ENCODE measurements at places on chromosomes 12 and 14.

DNA sequence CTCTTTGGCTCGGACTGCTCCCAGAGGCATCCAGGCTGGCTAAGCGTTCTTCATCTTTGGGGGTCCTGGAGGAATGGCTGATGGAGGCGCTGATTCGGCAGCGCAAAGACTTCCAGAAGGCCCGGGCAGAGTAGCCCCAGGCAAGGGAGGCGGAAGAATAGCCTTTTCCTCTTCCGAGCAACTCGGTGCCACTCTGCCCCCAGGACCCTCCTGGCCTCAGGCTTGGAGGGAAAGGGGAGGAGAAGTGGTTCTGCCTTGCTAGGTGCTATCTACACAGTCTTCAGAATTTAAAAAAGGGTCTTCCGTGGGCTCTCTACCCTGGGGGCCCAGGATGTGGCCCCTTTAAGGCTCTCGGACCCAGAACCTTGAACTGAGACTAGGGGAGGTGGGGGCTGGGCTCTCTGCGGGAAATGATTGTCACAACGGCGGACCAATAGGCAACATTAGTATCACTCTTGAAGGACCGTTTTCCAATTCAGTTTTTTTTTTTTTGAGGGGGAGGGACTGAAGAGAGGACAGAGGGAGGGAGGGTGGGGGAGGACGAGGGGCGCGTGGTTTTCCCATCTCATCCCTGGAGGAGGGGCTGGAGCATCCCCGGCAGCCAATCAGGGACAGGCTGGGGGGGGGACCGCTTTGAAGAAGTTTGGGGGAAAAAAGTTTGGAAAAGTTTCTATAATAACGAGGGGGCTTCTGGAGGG lies at the start of gene NFATC4:
TSS of gene NFATC4 (plus strand) at position 671 of the 698 bp plus-strand sequence. CDS start 157 bp downstream, outside the sequence.
- DNase-seq, result peak; percentile 75

GRCh38 chr14:93017301-93017797 lies 94.4 kb downstream of the CHGA start:
- DNase-seq, result peak; percentile 74

GRCh38 chr12:49825971-49826421 lies 2.2 kb downstream of the NCKAP5L start:
- DNase-seq, result no peak

- DNase-seq, result no peak
Measured at GRCh38 chr12:47818467-47819137, 1.1 kb downstream of the HDAC7 start.

DNA sequence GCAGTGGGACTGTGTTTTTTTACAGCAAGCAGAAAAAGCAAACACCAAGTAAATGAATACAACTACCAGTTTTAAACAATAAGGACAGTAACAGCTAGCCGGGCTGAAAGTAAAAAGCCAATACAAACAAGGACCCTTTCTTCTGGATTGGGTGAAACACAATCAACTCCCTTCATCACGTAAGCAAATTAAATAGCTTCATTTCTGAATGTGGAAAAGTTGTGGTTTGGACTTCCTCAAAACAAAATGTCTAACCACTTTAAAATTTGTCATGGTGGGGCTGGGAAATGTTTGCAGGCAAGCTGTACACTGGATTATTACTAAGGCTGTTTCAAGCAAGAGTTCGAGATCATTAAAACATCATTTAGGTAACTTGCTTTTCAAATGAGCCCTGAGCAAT lies 47.4 kb downstream of the TCHP start:
- no peak for DNase-seq

DNA sequence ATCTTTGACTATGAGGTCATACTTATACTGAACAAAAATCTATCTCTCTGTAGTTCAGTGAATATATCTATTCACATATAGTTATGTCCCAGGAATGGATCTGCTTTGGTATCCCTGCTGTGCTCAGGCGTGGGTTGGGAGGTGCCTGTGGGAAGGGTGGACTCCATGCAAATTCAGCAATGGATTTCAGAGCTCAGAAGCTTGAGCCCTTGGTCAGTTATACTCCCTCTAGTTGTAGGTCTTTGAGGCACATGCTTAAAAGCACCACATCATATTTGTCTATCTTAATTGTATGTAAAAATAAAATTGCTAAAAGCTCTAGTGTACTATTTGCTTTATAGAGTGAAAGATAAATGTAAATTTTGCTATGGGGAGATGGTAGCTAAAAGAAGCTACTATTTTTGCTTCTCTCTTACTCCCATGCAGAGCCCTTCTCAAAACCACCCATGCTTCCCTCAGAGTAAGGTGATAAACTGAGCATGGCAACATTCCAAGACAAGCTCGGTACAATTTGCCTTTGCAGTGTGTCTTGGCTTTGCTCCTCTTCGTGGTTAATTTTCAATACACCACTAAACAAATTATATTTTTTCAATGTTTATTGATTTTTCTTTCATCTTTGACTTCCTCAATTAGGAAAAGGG lies 54.9 kb downstream of the SLC16A7 start:
- no peak for DNase-seq

- DNase-seq, result peak; percentile 64
Measured at GRCh38 chr12:57621497-57622292, 10.5 kb downstream of the ARHGEF25 start.

DNA sequence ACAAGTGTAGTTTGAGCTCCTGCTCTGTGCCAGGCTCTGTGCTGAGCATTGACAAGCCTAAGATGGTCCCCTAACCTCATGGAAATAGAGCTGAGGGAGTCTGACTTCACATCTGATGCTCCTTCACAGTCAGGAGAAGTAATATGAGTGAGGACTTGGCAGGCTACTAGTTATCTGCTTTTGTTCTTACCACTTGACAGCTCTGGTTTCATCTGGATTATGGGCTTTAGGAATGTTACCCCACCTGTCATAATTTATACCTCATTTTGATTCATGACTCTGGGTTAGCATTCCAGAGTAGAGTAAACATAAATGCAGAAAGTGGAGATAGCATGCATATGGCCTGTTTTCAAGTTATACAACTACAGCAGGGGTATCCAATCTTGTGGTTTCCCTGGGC lies 40.5 kb downstream of the ATP6V1D start:
- no peak for DNase-seq

DNA sequence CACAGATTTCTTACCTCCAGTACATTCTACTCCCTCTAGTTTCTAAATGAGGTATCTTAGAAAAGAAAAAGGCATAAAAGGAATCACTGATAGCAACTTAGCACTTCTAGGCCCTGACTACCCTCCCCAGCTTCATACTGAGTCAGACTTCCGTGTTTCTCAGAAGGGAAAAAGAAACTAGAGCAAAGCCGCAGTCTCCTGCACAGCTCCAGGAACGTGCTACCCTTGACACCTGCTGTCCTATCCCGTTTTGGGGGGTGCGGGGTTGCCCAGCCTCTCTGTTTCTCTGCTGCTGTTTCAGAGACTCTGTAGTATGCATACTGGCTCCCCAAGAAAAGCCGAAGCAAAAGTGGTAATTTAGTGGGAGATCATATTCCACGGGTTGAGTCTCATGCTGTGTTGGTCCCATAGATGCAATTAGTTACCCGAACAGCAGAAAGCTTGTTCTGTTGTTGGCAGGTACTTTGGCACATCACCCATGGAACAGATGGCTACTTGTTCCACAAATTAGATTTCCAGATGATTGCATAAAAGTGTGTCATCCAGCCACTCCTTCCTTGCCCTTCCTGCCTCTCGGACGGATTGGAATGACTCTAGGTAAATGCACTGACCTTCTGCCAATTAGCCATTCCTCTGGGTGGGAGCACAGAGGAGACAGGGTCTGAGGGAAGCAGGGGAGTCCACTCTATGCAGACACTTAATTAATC lies 438.1 kb downstream of the FUT8 start:
- DNase-seq, result no peak

DNA sequence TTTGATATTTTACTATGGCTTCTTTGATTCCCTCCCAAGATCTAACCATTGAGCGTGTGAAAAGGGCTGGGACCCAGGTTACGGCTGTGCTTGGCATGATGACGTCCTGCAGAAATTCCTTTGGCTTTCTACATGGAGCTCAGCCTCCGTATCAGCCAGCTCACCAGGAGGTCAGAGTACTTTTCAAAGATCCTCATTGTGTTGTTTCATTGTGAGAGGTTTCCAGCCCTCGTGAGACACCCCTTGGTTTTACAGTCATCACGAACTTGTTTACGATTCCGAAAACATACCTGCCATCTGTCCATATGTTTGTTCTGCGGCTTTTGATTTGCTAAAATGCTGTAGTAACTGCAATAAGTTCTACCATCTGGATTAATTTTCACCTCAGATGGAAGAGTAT lies 453.1 kb downstream of the TMEM121 start:
- DNase-seq, result no peak

- no peak for DNase-seq
Measured at GRCh38 chr14:23661542-23661941, 25.4 kb downstream of the DHRS2 start.

DNA sequence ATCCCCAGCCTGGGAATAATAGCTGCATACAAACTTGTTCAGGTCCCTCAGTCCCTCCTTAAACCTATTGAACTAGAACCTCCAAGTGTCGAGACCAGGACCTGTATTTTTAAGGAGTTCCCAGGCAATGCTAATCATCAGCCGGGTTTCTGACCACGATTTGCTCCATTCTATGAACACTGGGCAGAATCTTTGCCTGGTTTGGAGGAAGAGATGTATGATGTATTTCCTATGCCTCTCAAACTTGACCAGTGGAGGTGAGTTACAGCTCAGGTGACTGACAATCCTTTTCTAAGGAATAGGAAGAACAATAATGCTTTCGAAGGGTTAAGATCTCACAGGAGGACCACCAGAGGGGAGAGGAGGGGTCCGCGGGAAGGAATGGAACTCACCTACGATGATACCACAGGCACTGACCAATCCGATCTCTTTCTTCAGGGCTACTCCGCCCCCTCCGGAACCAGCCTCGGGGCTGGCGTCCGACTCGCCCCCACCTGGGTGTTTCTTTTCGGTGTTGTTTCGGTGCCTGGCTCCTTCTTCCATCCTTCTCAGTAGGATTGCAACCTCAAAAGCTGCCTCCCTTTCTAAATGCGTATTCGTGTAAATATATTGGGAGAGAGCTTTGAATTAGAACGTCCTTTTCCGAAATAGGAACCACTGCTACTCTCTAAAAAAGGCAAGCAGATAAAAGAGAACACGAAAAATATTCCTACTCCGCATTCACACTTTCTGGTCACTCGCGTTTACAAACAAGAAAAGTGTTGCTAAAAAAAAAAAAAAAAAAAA lies 895 bp downstream of the SLC7A8 start:
- DNase-seq, result no peak

Data from left ventricle myocardium inferior (tissue), 1 donor.